Caco-2 (cell line): ENCODE measurements at places on chromosomes 1 and 21. TPM values are rescaled to one million over a fixed set of nuclear protein-coding genes. Genes with fewer than 3 reads are reported as not detected.

DNA sequence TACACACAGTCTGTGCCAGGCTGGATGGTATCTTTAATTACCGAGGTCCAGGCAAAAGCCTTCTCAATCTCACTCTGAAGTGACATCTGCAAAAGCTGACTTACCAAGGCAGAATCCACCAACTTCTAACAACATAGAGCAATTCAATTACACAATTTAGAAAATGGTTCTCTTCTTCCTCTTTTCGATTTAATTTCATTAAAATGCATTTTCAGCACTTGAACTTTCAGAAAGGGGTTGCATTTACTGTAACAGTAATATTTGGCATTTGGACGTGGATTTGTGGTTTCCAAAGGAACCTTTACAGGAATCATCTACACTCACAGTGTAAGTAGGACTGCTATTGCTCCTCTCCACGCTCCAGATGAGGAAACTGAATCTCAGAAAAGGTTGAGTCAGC lies 53.3 kb downstream of the ERO1B start:
- DNase-seq = no peak

- DNase-seq = no peak
These were observed 268.3 kb upstream of the PROX1 start for GRCh38 chr1:213719462-213719861.

DNA sequence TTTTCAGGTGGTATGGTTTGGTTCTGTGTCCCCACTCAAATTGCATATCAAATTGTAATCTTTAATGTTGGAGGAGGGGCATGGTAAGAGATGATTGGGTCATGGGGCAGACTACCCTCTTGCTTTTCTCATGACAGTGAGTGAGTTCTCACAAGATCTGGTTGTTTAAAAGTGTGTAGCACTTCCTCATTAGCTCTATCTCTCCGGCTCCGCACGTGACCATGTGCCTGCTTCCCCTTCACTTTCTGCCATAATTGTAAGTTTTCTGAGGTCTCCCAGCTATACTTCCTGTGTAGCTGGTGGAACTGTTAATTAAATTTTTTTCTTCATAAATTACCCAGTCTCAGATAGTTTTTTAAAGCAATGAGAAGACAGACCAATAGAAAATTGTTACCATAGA lies 843.2 kb downstream of the AMY1C start:
- no peak for DNase-seq

DNA sequence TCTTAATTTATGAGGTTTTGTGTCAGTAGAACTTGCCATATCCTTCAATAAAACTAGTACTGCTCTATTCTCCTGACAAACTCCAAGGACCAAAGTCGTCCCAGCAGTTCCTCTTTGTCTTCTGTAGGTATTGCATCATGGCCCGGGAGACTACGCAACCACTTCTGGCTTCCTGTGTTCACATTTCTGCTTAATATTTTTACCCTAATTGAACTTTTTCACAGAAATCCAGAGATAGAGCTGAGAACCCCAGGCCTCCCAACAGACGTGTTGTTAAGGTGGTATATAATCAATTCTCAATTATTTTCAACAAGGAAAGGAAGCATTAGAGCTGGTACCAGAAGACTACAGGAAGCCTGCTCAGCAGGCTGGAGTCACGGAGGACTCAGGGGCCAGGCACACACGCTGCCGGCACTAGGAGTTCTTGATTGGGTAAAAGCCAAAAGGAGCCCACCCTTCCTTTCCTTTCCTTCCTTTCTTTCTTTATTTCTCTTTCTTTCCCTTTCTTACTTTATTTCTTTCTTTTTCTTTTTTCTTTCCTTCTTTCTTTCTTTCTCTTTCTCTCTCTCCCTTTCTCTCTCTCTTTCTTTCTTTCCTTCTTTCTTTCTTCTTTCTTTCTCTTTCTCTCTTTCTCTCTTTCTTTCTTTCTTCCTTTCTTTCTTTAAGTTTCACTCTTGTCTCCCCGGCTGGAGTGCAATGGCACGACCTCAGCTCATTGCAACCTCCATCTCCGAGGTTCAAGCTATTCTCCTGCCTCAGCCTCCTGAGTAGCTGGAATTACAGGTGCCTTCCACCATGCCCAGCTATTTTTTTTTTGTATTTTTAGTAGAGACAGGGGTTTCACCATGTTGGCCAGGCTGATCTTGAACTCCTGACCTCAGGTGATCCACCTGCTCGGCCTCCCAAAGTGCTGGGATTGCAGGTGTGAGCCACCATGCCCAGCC lies 173.7 kb downstream of the ZBTB18 start:
- no peak for DNase-seq

TMEM234 gene
- total RNA-seq = 11.5 and 12.0 TPM in 2 replicates

FYB2 gene
- 2.7 and 2.9 TPM in 2 replicates for total RNA-seq
